ENCODE measurements at places on chromosomes 5 and 9. TPM values are rescaled to one million over a fixed set of nuclear protein-coding genes. Genes with fewer than 3 reads are reported as not detected.
A peak's percentile ranks its signal among the peaks of the same experiment; 100 is the strongest.

DNA sequence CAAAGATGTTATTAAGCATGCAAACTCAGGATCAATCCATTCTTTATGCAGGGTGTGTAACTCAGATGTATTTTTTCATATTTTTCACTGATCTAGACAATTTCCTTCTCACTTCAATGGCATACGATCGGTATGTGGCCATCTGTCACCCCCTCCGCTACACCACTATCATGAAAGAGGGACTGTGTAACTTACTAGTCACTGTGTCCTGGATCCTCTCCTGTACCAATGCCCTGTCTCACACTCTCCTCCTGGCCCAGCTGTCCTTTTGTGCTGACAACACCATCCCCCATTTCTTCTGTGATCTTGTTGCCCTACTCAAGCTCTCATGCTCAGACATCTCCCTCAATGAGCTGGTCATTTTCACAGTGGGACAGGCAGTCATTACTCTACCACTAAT is 435 bp downstream of the OR1J4 start:
- DNase-seq, result no peak

Gene FOXD4
- total RNA-seq, result not detected

Gene PCDHB4
- total RNA-seq, result not detected

DNA sequence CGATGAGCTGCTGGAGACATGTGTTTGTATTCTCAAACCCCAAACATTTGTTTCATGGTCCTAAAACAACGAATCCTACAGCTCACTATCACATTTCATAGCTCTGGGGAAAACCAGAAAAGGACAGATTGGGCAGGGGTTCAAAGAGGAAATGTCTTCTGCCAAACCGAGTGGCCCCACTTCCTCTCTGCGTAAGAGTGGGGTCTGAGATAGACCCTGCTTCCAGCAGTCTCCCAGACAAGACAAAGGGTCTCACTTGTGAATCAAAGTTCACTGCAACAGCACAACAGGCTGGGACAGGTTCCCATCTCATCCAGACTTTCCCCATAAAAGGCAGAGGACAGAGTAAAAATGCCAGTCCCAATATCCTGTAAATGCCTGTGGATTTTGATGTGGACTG is 276.2 kb upstream of the SLC24A2 start:
- DNase-seq, result no peak

Gene CEL
- total RNA-seq, result not detected

Gene ADAMTS2
- total RNA-seq, result 141 TPM

Gene ZNF462
- 6.8 TPM for total RNA-seq

Gene ABHD17B
- 11.4 TPM for total RNA-seq

GRCh38 chr5:82799361-82800077 is 277.7 kb downstream of the TMEM167A start:
- DNase-seq, result no peak

GRCh38 chr9:98873951-98874371 is 66.5 kb downstream of the GALNT12 start:
- DNase-seq, result peak; percentile 96

GRCh38 chr5:136007271-136007670 is 21.5 kb upstream of the TGFBI start:
- DNase-seq, result no peak
